ENCODE measurements at places on chromosomes 11 and 22. TPM values are rescaled to one million over a fixed set of nuclear protein-coding genes. Genes with fewer than 3 reads are reported as not detected.

Gene BEST1
- 2.3 TPM for total RNA-seq

DNA sequence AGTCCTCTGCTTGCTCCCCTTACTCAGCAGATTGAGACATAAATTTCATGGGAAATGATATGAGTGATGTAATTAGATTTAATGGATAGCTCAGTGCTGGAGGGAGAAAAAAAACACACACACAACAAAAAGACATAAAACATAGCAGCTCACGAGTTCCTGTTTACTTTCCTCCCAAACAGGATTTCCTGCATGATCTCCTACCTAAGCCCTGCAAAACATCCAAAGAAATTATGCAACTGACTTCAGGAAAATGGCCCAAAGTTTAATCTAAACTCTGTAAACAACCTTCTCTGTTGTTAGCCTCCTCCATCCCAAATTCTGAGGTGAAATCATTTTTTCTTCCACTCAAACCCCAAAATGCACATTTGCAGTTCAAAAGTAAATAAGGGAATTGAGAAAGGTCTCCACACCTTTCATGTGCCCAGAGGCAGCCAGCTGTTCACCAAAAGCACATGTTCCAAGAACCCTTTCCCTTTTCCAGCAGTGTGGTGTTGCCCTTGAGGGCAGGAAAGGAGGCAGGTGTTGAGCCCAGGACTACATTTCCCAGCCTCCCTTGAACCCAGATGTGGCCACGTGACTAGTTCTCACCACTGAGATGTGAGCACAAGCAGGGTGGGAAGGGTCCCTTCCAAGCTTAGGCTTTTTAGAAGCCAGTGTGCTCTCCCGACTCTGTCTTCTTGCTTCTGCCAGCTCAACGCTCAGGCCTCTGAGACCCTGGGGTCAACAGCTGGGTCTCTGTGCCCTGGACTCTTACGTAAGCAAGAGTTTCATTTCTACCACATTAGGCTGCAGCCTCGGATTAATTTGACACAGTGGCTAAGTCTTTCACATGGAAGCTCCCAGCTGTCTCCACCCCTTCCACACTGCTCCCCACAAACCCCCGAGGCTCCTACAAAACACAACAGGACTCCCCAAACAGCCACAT is 301.2 kb downstream of the CTTN start:
- no peak for DNase-seq

DNA sequence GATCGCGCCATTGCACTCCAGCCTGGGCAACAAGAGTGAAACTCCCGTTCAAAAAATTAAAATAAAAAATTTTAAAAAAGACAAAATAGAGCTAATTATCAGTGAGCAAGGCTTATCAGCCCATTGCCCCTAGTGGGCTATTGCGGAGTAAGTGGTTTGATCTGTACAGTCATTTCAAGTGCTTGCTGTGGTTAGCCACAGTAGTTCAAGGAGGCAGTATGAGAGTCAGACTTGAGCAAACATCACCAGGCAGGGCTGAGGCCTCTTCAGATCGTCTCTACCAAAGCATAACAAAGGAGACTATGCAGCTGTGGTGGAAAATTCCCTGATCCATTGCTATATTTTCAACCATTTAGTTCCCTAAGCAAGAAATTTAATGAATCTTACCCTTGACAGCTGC is 4.3 kb upstream of the SBF2 start:
- DNase-seq: no peak

- DNase-seq: no peak
Observed at GRCh38 chr11:8021920-8022319, 34.8 kb downstream of the EIF3F start.

Gene CHID1
- total RNA-seq: 52.3 TPM

DNA sequence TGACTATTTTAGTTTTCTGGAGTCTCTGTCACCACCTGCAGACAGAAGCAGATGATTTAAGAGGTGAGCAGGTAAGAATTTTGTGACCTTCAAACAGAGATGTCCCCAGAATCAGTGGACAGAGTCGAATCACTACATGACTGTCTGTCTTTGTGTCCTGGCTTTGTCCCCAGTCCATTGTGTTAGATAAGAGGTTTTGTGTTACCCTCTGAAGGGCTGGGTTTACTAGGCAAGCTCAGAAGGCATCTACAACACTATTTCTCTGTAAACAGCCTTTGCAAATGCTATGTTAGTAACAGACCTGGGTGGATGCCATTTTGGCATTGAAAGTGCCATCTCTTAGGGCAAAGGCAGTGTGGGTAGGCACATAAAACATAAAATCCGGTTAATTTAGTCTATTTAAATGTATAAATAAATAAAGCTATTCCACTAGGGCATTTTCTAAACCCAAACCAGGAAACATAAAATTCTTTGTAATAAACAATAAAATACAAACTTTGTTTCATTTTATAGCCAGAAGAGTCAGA is 40.3 kb upstream of the CADM1 start:
- no peak for DNase-seq

GRCh38 chr11:74647404-74647803 is 55.0 kb downstream of the POLD3 start:
- no peak for DNase-seq

Gene LYVE1
- 152 TPM for total RNA-seq

GRCh38 chr11:107222916-107223460 is 204.7 kb upstream of the GUCY1A2 start:
- DNase-seq: no peak

DNA sequence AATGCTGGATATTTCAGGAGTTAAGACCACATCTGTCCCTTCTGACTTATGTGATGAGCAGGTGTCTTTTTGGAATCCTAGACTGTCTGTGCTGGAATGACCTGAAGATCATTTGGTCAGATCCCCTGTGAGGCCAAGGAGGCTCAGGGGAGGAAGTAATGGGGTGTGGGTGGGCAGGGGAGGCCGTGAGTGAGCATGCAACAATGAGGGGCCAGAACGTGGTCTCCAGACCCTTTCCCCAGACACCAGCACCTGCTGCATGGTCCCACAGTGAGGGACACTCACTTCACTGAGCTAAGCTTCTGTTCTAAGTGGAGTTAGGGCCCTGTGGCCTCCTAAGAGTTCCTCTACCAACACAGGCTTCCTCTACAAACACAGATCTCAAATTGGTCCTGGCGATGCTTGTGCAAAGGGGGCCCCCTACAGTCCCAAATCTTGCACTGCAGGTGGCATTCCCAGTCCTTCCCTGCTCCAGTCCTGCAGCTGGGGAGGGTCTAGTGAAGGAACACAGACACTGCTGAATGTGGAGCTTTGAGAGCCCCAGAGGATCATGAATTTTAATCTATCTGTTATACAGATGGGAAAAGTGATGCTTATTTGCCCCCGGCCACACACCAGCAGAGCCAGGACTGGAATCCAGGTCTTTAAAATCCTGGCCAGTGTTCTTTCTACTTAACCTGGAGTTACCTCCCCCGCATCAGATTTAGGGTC is 7.4 kb downstream of the USP2 start:
- DNase-seq: no peak
